Sciatic nerve (tissue), 2 donors: ENCODE measurements at places on chromosomes 7 and 10. TPM values are rescaled to one million over a fixed set of nuclear protein-coding genes. Genes with fewer than 3 reads are reported as not detected.

The ATRNL1 gene
- total RNA-seq: 5.6 TPM

DNA sequence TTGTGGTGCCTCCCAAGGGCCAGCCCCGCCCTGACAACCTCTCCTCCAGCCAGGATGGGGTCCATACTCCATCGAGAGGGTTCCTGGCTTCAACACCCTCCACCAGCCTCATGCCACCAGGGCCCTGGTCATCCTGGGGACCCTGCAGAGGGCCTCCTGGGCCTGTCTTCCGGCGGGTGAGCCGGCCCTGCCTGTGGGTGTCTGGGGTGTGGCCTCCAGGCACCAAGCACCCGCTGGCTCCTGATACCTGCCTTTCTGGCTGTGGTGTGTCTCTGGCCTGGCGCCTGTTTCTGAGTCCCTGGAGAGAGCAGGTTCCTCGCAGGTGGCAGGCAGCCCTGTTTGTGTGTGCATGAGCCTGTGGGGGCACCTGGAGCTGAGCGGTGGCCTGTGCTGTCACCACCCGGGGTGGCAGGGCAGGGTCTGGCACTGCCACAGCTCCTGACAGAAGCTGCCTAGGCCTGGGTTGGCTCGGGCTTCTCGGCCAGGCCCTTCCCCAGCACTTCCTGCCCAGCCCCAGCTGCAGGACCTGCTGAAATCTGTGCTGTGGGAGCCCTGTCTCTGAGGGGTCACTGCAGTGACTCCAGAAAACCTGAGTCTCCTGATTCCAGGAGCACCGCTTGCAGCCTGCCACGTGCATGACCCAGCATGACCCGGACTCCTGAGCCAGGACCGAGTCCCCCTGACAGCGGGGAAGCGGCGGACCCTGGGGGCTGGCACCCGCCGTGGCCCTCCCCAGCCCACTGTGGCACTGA lies 18.4 kb downstream of the ADAM8 start:
- no peak for DNase-seq

DNA sequence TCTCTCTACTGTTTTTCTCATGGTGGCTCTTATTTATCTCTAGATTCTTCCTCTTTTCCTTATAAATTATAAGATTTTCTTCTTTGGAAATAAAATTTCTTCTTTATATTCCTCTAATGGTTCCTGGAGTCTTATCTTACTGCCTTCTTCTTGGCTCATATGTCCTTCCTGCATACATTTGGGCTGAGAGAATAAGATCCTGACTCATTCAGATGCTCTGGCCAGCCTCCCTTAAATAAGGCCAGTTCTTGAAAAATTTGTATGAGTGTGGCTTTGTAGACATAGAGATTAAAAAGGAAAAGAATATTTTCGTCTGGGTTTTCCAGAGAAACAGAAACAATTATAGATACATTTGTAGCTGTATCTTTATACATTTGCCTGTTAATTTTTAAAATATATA lies 411.3 kb downstream of the KIF20B start:
- no peak for DNase-seq

The LEP gene
- 7.2 TPM for total RNA-seq

DNA sequence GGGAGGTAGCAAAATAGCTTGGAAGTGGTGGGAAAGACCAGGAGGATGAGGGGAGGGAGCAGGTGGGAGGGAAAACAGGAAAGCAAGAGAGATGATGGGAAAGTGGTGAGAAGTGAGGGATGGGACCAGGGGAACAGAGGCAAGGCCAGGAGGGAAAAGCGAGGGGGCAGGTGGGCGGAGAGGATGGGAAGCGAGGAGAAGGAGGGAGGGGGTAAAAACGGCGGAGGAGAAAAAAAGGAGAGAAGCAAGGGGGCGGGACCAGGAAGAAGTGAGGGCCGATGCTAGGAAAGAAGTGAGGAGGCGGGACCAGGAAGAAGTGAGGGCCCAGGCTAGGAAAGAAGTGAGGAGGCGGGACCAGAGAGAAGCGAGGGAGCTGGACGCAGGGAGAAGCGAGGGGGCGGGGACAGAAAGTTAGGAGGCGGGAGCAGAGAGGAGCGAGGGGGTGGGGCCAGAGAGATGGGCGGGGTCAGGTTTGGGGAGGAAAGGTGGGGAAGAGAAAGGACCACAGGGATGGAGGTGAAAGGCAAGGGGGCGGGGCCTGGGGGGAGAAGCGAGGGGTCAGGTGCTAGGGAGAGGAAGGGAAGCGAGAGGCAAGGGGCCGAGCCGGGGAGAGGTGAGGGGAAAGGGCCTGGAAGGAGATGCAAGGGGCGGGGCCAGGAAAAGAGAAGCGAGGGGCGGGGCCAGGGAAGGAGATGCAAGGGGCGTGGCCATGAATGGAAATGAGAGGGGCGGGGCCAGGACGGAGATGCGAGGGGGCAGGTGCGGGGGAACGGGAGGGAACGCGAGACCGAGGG lies 984 bp downstream of the SMURF1 start:
- peak; percentile 99 for DNase-seq

DNA sequence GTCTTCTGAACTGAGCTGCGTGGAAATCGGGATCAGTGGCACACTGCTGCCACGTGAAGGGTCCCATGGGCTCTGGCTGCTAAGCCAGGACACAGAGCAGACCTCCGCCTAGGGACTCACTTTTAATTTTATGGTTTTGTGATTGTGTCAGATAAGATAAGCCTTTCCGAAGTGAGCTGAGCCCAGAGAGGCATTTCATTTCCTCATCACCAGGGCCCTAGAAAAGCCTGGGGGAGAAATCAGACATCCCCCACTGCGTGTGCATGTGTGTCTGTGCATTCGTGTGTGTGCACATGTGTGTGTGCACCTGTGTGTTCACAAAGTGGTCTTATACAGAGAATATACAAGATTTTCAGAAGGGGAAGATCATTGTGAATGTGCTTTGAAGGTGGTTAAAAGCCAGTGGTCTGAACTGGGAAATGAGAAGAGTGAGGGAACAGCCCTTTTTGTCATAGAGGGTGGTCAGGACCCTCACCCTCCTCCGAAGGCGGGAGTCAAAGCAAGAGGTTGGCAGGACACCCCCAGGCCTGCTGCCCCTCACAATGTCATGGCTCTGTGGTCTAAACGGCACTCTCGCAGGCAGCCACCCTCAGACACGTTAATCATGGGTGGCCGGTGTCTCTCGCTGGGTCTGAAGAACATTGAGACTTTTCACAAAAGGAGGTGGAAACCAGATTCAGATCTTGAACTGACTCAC lies 176.1 kb upstream of the PFKP start:
- no peak for DNase-seq

The KCNK18 gene
- not detected for total RNA-seq

GRCh38 chr10:24383681-24384106 lies 174.8 kb downstream of the KIAA1217 start:
- DNase-seq: peak; percentile 96

The COL28A1 gene
- total RNA-seq: 182 TPM

DNA sequence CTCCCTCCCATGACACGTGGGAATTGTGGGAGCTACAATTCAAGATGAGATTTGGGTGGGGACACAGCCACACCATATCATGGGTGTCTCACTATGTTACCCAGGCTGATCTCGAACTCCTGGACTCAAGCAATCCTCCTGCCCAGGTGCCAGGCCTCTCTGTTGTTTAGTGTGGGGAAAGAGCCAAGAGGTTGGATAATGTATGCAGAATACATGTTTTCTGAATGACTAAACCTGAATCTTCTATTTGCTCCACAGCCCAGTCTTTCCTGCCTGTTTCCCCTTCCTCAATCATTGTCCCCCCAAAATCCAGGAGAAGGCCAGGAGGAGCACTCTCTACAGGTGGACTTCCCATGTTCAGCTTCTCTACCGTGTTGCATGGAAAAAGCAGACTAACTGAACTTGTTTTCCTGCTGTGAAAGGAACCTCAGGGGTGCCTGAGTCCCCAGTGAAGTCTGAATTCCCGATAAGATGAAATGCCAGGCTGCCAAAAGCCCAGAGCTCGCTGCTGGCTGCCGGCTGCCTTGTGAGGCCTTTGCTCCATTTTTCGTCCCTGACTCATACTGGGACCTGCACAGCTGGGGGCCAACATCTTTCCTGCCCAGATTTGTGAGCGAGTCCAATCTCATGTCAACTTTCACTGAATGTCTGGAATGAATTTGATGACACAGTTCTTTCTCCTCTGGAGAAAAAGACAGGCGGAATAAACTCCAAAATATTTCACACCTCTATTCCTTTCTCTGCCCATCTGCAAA lies 588.0 kb downstream of the CALN1 start:
- no peak for DNase-seq

DNA sequence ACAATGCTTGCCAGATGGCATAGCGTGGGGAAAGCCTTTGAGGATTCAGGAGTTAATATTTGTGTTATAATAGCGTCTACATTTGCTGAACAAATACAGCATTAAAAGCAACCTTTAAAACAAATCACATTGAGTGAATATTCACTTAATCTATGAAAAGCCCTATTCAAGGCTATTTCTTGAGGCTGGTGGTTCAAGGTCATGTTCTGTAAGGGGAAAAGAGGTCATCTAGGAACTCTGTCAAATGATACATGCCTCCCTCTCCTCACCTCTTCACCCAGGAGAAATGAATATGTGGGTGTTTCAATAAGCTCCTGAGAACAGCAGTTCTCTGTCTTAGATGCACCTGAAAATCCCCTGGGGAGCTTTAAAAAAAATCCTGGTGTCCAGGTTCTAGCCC lies 303.0 kb downstream of the ELMO1 start:
- DNase-seq: no peak

DNA sequence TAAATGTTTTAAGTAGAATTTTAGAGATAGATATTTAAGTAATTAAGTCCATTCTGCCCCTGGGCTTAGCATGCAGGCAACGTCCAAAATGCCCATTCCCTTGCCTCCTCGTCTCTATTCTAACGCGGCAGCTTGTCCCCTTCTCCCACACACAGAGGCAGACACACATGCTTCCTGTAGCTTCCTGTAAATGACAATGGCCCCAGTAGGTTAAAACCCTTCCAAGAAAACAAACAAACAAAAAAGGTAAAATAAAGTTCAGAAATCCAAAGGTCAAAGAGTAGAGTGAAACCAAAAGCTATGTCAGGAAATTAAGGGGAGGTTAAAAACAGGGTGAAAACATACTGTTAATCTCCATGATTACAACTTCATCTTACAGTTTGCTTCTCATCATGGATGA lies 857.6 kb downstream of the GATA3 start:
- no peak for DNase-seq

DNA sequence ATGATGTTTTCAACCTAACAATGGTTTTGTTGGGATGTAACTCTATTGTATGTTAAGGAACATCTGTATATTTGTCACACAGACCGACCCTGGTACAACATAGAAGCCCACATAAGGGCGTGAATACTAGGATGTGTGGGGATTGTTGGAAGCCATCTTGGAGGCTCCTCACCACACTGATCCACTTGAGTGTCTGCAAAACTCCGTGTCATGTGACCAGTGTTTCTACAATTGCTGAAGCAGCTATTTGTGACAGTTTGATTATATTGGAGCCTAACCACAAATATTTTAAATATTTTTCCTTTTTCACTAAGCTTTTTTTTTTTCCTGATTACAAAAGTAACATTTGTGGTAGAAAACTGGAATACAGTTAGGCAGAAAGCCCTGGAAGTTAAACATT lies 27.9 kb downstream of the RALA start:
- no peak for DNase-seq
